ENCODE measurements at places on chromosomes 4 and X.

GRCh38 chr4:2251795-2252529 lies 9.9 kb downstream of the MXD4 start:
- no peak for DNase-seq

- peak; percentile 12 for DNase-seq
These were observed 7.0 kb downstream of the MTM1 start for GRCh38 chrX:150575419-150575814.

DNA sequence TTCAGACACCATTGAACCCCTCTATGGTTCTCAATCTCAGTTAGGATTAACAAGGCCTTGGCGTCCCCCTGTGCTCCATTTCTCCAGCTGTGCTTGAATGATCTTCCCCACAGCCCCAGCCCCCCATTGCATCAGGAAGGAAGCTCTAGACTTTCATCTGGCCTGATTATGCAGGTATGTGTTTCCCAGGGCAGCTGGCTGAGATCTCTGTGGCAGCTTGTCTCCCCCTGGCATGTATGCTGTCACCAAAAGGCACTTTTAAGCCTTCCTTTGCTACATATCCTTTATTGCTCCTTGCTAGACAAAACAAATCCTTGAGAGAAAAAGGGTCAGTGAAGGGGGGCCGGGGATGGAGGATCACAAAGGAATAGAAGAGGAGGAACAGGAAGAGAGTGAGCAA lies 1056.0 kb upstream of the SLIT2 start:
- DNase-seq, result no peak

DNA sequence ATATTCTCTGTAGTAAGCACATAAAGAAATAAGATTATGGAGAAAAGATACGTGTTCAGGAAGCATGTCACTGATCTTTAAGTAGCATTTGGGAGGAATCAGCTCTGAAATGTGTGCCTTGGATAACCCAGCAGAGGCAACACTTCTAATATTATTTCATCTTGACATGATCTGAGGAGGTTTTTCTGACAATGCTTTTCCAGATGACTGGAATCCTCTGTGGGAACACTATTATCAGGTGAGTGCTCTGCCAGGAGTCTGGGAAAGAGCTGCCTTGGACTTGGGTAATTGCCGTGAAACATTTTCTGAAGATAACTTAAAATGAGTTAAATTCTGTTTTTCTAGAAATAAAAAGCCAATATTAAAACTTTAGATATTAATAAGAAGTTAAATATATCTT lies 78.2 kb upstream of the QRFPR start:
- no peak for DNase-seq

DNA sequence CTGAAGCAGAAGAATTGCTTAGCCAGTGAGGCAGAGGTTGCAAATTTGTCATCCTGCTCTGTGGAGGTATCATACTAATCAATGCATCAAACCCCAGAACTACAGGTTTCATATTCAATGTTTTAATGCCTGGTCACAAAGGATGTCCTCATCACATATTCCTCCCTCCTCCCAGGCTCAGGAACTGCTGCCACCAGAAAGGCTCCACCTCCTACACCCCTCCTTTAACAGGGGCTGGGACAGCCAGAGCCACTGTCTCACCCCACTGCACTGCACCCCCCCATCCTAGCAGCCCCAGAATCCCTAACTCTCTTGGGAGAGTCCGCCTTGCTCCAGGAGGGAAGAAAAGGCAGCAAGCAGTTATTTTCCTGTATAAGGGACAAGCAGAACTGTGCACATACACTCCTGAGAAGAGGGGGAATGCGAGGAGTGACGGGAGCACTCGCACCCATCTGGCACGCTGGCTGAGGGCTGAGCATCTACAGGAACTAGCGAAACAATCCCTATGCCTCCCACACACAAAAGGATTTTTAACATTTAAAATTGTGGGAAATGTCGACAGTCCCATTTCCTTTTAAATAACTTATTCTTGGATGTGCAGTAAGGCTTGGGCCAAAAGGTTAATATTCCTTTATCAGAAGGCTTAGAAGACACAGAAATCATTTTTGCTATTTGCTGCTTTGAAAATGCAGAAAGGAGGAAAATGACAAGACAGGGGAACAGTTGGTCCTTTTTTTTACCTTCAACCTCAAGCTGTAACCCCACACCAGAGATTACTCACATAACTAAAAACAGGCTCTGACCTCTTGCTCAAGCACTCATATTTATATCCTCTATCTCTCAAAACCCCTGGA lies 27.8 kb downstream of the CD99L2 start:
- DNase-seq, result no peak

- no peak for DNase-seq
These were observed 67.7 kb upstream of the PGRMC2 start for GRCh38 chr4:128355305-128355704.

DNA sequence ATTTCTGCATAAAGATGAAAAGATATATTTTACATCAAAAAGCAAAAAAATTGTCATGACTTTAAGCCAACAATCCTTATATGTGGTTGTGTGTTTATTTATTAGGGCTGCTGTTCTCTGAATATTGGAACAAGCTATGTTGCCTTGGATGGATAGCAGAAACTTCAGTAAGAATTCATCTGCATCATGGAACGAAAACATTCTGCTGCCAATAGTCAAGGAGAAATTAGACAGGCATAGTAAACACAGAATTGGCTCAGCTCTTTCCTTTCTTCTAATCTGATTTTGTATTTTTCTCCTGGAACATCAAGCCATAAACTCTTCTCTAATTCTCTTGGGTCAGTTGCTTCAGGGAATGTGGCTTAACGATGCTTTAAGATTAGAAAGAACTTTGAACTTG lies 1257.0 kb downstream of the NLGN4X start:
- DNase-seq, result no peak

GRCh38 chr4:125832161-125832560 lies 517.4 kb downstream of the FAT4 start:
- peak; percentile 72 for DNase-seq

- no peak for DNase-seq
These were observed 17.4 kb upstream of the ARMCX2 start for GRCh38 chrX:101677028-101677427.

- peak; percentile 0 for DNase-seq
These were observed 499.7 kb upstream of the POU3F4 start for GRCh38 chrX:83008415-83008814.

GRCh38 chr4:4203688-4204400 lies 22.9 kb downstream of the OTOP1 start:
- DNase-seq, result no peak

GRCh38 chr4:177479063-177479462 lies 36.8 kb upstream of the AGA start:
- DNase-seq, result no peak

GRCh38 chrX:96987228-96987627 lies 103.5 kb downstream of the RPA4 start:
- DNase-seq, result peak; percentile 35

GRCh38 chr4:13427599-13428325 lies 56.4 kb downstream of the RAB28 start:
- peak; percentile 19 for DNase-seq

DNA sequence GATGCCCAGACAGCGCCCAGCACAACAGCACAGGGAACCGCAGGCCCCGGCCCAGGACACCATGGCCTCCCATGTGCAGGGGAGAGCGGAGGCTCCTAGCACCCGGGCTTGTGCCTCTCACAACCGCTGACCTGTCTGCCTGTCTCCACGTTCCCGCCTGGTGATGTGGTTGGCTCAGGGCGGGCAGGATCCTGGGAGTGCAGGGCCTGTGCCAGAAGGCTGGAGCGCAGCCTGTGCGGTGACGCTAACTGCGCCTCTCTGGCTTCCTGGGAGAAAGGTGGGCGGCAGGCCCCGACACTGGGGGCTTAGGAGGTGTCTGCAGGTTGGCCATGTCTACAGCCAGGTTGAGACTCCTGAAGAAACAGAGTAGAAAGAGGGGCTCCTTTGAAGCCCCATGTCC lies 48.7 kb downstream of the CPZ start:
- no peak for DNase-seq

GRCh38 chr4:76206222-76206942 lies 7.2 kb downstream of the SCARB2 start:
- no peak for DNase-seq

DNA sequence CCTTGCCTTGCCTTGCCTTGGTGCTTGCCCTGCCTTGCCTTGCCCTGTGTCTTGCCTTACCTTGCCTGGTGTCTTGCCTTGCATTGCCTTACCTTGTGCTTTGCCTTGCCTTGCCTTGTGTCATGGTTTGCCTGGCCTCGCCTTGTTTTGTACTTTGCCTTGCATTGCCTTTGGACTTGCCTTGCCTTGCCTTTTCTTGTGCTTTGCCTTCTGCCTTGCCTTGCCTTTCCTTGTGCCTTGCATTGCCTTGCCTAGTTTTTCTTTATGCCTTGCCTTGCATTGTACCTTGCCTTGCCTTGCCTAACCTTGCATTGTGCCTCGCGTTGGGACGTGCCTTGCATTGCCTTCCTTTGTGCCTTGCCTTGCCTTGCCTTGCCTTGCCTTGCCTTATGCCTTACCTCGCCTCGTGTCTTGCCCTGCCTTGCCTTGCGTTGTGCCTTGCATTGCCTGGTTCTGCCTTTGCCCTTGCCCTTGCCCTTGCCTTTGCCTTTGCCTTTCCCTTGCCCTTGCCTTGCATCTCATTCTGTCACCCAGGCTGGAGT lies 82.8 kb downstream of the TAB3 start:
- no peak for DNase-seq

- no peak for DNase-seq
These were observed 752.9 kb downstream of the TRAM1L1 start for GRCh38 chr4:116332508-116332907.

DNA sequence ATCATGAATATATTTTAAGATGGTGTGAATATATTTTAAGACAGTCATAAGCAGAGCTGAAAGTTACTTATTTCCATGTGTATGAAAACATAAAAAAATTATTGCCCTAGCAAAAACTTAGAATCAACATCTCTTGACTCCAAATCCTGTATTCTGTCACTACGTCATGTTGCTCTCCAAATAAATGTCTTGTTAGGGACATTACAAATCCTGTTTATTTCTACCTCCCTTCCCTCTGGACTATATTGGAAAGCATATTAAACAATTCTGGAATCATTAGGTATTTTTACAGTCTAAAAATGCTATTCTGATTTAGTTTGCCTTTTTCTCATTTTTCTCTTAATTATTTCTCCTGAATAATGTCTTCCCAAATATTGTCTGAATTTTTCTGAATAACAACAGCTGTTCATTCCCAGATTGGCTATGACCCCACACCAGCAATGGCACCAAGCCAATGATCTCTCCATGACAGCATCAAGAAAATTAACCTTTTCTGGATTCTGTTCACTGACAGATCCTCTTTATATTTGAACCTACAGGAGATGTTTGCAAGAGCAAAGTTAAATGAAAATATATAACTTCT lies 523.1 kb downstream of the IQCM start:
- peak; percentile 14 for DNase-seq

GRCh38 chr4:79798047-79798446 lies 275.0 kb downstream of the ANTXR2 start:
- DNase-seq, result no peak

- peak; percentile 75 for DNase-seq
These were observed 97.1 kb downstream of the MRPL1 start for GRCh38 chr4:77959566-77960338.

- DNase-seq, result no peak
These were observed 53.5 kb upstream of the SMIM31 start for GRCh38 chr4:164700471-164700870.

GRCh38 chrX:120839491-120839890 lies 36.2 kb downstream of the CT47B1 start:
- no peak for DNase-seq

DNA sequence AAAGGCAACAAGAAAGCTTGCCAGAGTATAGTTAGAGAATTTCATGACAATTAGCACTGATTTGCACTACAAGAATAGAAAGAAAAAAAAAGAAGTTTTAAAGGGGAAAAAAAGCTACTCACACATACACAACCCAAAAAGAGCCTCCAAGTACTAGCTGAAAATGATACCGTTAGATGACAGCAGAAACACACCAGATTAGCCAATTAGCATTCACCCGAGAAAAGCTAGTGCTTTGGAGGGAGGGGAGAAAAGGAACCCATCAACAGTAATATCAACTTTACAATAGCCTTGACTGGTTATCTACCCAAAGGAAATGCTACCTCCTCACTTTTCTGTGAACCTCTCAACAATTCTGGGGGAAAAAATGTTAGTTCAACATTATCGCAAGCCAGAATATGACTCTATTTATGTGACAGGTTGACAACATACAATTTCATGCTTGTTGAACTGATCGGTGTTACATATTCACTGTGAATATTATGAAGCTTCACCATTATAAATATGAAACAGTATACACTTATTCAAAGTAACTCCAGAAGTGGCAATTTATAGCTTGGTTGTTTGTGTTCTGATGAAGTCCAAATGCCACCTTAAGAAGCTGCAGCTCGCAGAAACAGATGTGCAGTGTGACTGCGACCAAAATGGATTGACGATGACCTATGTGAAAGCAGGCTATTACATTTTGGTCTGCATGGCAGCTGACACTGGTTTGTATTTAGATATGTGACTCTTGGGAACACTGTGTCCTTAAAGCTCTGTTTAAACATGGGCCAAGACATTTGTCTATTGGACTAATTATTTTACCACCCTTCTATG lies 15.9 kb downstream of the PPARGC1A start:
- DNase-seq, result no peak

- peak; percentile 37 for DNase-seq
These were observed 77.0 kb downstream of the LRP2BP start for GRCh38 chr4:185318679-185319078.

DNA sequence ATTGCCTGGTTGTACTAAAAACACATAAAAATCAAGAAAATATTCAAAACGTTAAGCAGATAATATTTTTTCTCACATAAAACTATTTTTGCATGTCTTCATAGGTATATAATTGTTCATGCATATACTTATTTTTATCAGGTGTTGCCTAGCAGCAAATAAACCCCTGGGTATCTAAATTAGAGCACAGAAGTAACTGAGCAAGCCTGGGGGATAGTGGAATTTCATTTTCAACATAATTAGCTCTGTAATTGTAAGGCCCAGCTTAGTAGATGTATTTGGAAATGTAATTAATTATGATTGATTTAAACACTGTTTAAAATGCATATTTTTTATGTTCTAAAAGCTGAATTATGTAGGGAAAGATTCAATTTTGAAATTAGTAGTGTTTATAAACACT lies 82.9 kb downstream of the ANKRD50 start:
- no peak for DNase-seq

DNA sequence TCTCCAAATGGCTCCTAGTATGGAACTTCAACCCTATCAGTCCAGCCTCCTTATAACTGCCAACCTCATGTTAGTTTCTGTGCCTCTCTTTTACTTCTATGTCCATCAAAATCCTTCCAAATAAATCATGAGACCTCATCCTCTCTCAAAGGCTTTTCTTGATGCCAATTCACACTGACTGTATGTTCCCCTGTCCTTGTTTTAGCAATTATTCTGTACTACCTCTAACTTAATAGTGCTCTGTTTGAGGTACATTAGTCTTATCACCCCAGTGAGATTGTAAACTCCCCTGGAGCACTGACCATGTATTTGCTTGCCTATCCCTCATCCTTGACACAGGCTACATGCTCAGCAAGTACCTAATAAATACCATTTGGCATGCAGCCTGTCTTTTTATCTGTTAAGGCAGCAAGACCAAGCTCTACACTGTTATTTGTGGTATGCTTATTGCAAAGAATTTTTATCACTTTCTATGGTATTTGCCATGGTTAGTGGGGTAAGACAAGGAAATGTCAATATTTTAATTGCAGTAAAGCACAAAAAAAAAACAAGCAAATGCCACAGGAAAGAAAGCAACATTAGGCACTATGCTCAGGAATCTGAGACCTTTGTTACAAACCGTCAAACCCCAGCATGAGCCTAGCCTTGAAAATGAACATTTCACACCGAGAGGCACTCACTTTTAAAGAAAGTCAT lies 119.2 kb downstream of the SMARCA1 start:
- peak; percentile 24 for DNase-seq
